ENCODE measurements at places on chromosomes 13 and 19.

DNA sequence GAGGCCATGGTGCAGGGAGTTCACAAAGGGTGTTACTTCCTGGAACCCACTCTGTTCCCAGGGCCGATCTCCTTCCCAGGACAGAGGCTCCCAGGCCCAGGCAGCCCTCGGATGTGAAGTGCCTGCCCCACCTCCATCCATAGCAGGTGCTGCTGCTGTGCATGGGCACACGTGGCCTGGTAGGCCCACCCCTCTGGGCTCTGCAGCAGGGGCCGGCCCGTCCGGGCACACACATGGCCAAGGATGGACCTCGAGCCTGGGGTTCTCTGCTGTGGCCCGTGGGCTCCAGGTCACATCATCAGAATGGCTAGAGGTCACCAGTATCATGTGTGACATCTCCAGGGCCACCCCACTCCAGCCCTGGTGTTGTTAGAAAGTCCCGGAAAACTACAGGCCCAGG lies 71.8 kb downstream of the GADD45B start:
- no peak for DNase-seq

GRCh38 chr19:45542234-45542668 lies 35.0 kb downstream of the VASP start:
- DNase-seq: no peak

DNA sequence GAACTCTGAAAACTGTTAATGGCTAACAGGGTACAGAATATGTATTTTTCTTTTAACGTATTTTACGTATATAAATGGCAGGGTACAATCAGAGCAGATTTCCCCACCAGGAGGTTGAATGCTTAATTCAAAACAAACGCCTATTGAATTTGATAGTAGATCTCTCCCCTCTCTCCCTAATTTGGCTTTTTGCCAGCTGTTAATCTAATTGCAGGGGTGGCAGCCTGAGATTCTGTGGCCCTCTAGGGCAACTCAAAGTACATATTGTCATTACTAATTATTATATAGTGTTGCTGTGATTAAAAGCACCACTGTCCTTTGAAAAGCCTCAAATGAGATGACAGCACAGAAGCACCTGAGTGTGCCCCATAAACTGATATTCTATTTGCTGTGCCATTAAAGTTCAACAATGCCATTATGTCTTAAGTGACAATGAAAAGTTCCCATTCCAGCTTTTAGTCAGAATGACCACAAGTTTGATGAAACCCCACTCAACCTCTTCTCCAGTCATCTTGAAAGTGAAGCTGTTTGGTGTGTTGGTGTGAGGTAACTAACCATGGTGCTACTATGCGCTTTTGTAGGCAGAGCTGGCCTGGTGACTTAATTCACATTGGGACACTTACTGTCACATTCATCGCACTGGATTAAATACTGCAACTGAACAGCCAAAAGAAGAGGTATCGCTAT lies 351.4 kb downstream of the KCNRG start:
- DNase-seq: no peak

DNA sequence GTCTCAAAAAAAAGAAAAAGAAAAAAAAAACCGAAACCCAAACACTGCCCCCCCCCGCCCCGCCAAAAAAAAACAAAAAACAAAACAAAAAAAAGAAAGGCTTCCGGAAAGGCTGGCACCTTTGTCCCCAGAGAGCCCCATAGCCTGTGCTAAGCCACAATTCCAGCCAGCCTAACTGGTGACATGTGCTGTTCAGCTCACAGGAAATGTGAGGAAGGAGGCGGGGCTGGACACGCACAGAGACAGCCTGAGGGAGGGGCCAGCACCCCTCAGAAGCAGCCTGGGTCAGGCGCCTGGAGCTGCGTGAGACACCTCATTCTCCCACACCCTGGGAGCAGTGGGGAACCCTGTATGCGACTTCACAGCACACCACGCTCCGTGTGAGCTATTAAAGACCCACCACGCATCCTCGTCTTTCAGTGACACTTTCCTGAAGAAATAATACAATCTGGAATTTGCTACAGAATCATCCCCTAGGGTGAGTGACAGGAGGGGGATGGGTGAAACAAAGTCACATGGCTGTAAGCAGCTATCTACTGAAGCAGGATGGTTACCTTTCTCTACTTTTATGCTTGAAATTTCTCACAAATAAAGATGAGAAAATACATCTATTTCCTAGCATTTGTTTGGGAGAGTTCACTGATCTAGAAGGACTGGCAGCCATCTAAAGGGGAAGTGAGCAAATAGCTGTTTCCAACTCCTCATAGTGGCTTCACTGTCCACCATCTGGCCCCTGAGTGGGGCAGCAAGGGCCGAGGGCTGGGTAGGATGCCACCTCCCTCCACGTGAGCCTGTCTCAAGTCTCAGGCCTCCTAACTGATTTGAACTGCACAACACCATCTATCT lies 12.3 kb upstream of the SLC35E1 start:
- peak; percentile 33 for DNase-seq

DNA sequence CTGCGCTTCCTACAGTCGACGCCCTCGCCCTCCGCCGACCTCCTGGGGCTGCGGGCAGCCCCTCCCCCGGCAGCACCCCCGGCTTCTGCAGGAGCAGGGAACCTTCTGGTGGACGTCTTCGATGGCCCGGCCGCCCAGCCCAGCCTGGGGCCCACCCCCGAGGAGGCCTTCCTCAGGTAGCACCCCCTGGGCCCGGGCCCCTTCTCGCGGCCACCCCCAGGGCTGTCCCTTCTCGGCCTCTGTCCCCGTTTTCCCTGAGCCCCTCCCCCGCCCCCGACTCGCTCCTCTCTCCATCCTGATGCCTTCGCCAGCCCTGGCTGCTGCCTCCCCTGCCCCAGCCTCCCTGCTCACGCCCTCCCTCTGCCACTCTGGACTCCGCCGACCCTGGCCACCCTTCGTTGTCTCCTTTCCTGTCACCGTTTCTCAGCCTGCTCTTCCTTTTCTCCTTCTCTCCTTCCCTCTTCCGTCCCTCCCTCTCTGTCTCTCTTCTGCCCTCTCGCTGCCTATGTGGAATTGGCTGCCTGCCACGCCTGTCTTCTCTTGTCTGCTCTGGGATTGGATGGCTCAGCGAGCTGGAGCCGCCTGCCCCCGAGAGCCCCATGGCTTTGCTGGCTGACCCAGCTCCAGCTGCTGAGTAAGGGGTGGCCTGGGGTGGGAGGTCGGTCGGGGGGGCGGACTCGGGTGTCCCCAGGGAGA lies 11.0 kb downstream of the FUZ start:
- DNase-seq: no peak

DNA sequence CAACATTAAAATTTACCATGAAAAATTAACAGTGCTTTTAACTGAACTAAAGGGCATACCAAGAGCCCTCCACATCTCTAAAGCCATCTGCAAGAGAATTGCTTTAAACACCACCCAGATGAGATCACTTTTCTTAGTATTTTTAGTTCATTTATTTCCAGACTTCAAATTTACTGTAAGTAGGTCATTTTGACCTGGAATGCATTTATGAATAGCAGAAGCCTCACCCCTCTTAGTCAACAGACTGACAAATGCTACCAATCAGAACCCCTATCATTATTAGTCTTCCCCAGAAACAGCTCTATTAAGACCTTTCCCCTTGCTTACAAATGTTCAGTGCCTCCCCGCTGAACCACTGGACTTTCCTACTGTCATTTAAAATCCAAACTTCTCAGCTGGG lies 27.3 kb downstream of the RUBCNL start:
- DNase-seq: no peak

DNA sequence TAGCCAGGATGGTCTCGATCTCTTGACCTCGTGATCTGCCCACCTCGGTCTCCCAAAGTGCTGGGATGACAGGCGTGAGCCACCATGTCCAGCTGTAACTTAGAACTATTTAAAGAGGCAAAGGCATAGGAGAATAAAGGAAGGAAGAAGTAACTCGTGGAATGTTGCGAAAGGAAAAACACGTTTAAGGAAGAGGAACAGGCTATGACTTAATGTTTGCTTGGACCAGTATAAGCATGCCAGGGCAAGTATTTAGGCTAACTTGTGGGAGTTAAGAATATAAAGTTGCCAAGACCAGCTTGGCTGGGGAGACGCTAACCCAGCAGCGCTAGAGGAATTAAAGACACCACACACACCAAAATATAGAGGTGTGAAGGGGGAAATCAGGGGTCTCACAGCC lies 33.5 kb downstream of the ZNF844 start:
- DNase-seq: peak; percentile 1

DNA sequence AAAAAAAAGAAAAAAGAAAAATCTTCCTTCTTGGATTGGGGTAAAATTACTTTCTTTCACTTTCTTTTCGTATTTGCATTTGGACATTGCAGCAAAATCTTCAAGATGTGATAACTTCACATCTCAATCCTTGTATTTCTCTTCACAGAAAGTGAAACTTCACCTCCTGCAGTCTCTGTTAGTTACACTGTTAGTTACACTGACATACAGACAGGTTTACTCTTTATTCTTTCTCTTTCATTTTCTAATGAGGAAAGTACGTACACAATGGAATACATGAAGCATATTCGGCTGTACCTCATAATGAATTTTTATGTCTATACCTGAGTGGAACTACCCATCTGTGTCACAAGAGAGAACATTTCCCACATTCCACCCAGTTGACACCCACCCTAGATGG lies 459.1 kb upstream of the GPC6 start:
- DNase-seq: no peak

DNA sequence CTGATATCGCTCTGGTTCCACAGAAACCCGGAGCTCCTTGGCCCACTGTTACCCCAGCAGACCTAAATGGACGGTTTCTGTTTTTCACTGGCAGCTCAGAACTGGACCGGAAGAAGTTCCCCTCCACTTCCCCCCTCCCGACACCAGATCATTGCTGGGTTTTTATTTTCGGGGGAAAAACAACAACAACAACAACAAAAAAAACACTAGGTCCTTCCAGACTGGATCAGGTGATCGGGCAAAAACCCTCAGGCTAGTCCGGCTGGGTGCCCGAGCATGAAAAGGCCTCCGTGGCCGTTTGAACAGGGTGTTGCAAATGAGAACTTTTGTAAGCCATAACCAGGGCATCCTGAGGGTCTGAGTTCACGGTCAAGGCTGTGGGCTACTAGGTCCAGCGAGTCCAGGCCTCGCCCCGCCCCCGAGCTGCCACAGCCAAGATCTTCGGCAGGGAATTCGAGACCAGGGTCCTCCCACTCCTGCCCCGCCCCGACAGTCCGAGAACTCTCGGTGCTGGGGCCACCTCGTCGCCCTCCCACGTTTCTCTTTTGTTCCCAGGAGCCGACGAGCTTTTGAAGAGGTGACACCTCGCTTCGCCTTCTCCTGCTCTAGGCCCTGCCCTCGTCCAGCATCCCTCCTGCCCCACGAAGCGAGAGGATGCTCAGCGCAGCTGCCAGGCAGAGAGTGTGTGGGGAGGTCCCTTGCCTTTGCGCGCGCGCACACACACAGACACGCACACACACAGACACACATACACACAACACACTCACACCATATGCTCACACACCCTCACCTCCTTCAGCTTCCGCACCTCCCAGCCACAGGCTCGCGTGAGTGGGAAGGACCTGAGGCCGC lies 8.8 kb downstream of the ZIC2 start:
- no peak for DNase-seq

DNA sequence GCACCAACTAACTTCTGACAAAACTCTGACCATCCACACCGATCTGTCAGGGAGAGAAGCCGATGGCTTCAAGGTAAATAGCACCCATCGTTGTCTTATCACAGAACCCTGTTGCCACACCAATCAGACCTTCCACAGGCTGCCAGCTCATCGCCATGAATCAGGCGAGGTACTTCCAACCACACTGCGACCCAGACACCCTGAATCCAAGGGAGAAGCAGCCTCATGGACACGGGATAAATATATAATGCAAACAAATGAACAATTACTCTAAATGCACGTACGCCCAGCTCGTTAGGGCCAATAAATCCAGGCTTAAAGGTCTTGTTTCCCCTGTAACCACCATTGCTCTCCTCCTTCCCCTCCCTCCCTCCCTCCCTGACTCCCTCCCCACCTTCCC lies 20.8 kb downstream of the RANBP3 start:
- no peak for DNase-seq

GRCh38 chr19:16306728-16307402 lies 17.8 kb upstream of the KLF2 start:
- no peak for DNase-seq

DNA sequence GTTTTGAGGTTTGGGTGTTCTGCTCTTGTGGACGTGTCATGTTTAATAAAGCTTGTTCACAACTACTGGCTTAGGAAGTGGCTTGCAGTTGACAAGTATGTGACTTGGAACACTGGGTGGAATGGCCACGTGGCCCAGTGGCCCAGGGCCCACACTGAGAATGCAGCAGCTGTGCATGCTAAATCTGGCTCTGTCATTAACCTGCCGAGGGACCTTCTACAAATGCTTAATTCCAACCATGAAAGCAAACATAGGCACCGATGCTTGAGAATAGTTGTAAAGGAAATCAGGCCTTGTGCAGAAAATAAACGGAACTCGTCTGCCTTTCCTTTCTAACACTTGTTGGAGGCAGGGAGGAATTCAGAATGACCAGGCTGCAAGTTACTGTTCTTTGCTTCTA lies 11.6 kb upstream of the CLDN10 start:
- no peak for DNase-seq

DNA sequence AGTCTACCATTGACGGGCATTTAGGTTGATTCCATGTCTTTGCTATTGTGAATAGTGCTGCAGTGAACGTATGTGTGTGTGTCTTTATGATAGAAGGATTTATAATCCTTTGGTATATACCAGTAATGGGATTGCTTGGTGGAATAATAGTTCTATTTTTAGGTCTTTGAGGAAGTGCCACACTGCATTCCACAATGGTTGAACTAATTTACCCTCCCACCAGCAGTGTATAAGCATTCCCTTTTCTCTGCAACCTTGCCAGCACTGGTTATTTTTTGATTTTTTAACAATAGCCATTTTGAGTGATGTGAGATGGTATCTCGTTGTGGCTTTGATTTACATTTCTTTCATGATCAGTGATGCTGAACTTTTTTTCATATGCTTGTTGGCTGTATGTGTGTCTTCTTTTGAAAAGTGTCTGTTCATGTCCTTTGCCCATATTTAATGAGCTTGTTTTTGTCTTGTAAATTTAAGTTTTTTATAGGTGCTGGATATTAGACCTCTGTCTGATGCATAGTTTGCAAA lies 37.5 kb downstream of the RFC3 start:
- no peak for DNase-seq

DNA sequence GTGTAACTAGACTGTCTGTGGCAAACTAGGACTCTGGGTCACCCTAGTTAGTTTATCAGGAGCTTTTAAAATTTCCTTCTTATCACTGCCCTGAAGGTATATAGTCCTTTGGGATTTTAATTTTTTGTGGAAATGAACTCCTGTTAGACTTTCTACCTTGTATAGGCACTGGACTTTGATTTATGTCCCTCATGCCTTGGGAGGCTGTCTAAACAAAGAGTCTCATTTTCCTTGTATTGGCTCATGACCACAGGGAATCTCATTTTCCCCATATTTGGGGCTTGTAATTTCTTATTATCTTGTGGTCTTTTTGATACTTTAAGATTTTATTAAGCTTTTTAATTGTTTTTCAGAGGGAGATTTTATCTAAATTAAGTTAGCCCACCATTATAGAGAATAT lies 21.4 kb downstream of the KCTD4 start:
- no peak for DNase-seq

GRCh38 chr19:56690670-56691069 lies 19.1 kb upstream of the ZNF835 start:
- DNase-seq: no peak

- no peak for DNase-seq
Measured at GRCh38 chr13:44921246-44921877, 67.9 kb downstream of the NUFIP1 start.

Data from keratinocyte (primary cell).